ENCODE measurements at places on chromosomes 3 and 15.

GRCh38 chr3:1532935-1533606 lies 440.2 kb downstream of the CNTN6 start:
- no peak for DNase-seq

DNA sequence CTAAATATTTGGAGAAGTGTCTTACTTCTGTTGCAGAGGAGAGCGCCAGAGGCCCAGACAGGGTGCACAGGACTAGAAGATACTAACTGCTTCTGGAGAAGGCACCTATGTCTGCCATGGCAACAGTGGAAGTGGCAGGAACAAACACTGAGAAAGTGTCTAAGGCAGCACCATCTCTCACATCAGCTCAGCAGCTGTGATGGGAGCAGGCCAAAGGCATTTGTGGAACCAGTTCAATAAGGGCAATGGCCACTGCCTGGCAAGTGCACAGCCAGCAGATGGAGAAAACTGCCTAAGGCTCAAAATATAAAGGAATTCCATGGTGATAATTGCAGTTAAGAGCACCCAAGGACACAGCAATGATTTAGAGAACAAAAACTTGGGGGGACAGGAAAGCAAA lies 563.0 kb upstream of the CCDC54 start:
- peak; percentile 79 for DNase-seq

DNA sequence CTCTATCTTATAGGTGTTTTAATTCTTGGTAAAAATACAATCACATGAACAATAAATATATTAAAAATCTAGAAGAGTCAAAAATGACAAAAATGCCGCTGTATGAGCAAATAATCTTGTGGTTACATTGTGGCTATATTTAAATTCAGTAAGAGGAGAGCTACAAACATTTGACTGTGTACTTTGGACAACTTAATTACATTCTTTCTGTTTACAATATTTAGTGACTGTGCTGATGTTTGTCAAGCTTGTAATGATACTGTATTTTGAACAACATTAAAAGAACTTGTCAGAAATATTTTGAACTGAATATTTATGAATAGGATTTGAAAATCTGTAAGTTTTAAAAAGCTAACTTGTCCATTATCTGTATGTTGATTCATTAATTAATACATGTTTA lies 598.3 kb downstream of the SI start:
- DNase-seq: no peak

DNA sequence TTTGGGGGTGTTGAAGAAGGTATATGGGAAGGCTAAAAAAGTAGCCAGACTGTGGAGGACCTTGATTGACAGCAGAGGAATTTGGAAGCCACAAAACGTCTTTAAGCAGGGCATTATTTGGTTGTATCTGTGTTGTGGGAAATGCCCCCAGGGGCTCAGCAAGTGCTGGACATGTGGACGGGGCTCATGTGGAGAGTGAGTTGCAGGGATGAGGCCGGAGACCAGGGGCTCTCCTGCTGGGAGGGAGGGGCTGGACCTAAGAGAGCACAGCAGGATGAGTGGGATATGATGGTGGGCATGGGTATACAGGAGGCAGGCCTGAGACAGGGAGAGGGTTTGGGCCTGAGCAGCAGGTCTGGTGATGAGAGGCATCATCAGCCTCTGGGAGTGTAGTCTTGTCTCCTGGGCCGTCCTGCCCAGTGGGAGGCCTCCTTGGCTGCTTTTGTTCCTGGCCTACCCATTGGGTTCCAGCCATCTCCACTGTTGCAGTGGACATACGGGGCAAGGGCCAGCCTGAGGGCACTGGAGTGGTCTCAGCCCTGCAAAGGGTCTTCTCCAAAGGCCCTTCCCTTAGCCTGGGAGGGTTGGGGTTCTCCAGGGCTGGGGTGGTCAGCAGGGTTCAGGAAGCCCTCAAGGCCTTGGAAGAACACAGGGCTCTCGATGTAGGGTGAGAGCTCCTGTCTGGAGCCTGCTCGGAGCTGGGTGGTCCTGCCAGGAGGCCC lies 27.5 kb downstream of the ACAD9 start:
- DNase-seq: no peak

- DNase-seq: peak; percentile 19
These were observed 6.9 kb upstream of the SPG11 start for GRCh38 chr15:44670087-44670950.

GRCh38 chr3:100141586-100141985 lies 27.3 kb upstream of the FILIP1L start:
- no peak for DNase-seq

DNA sequence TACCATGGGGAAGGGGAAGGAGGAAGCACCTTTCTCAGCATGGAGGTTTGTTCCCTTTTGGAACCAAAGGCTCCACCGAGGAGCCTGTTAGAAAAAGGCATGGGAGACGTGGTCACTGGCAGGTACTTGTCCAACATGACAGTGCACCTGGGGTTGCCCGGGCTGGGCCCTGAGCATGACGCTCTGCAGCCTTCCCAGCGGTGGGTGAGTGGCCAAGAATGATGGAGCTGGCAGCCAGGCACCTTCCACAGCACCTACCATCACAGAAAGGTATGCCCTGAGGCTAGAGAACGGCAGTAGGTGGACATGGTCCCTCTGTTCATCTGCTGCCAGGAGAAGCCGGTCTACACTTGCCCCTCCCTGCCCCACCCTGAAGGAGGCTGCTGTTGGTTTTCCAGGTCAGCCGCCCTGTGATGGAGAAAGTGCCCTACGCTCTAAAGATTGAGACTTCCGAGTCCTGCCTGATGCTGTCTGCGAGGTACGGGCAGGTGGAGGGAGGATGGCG lies 29.0 kb upstream of the NR2C2 start:
- DNase-seq: no peak

DNA sequence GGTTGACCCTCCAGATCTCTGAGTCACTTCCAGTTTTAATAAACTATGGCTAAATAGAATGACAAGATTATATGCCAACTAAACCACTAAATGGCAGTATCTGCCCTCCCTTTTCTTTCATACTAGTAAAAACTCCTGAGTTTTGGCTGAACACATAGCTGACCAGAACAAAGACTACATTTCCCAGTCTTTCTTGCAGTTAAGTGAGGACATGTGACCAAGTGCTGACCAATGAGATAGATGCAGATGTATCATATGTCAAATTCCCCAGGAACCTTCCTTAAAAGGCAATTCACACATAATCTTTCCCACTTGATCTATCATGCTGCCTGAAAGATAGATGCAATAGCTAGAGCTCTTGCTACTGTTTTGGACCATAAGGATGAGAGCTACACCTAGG lies 191.3 kb downstream of the SHOX2 start:
- no peak for DNase-seq

- no peak for DNase-seq
These were observed 87.4 kb downstream of the ADAMTS9 start for GRCh38 chr3:64600246-64600950.

DNA sequence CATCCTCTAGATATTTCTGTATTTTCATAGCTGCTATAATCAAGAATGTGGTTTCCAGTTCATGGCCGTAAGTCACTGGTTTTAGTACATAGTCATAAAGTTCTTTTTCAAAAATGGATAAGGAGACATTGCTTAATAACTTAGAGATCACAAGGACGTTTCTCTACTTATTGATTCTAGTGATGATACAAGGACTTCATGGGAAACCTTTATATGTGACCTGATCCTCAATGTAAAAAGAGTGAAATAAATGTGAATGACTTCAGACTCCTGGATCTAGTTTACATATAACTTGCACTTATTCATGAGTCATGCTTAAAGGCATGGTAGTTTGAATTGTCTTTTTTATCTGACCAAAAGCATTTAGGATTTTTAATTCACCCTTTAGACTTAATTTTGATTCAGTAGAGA lies 35.2 kb downstream of the TSC22D2 start:
- no peak for DNase-seq

DNA sequence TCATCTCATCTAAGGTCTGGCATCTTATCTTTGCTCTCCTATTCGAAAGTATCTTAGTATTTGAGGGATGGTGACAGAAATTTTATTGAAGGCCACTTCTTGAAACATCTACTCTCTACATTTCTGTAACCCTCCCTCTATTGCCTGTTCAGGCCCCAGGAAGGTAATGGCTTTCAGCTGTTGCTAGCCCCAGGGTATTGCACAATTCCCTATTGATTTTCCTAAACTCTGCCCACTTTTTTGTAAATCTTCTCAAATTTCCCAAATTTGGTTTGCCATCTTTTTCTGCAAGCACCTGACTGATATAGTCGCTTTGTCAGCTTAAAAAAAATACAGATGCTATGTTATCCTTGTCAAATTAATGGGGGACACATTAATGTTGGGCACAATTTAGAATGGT lies 242.1 kb downstream of the RAP2B start:
- no peak for DNase-seq

- DNase-seq: peak; percentile 88
These were observed at the start of gene PXK for GRCh38 chr3:58332575-58333188. Gene PXK, plus strand, starts transcription at chr3:58332892. Its CDS starts 97 bp downstream, at chr3:58332989.

DNA sequence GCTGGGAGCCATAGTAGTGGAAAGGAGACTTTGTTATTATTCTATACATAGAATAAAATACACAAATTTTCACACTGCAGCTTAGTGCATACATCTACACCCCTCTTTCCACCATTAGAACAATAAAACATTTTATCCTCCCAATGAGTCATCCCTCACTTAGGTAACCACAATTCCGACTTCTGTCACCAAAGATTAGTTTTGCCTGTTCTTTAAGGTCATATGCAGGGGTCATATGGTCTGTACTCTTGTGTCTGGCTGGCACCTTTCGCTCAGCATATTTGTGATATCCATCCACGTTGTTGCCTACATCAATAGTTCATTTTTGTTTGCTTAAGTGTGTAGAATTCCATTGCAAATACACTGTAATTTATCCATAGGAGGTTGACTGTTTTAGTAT lies 399.4 kb downstream of the SHQ1 start:
- DNase-seq: no peak

DNA sequence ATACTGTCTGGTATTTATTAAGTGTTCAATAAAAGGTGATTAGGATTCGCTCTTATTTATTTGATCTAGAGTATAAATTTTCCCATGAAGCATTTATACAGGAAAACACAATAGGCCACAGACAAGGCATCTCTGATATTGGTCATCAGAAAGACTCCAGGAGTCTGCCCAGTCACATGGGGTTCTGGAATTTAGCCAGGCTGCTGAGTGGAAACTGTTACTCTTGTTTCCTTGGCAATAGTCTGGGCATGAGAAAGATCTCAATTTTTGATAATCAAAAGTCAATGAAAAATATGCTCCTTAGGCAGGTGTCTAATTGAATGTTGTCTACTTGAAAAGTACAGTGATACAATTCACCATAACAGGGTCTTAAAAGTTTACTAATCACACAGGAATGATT lies 161.2 kb downstream of the FRMD5 start:
- DNase-seq: peak; percentile 10

DNA sequence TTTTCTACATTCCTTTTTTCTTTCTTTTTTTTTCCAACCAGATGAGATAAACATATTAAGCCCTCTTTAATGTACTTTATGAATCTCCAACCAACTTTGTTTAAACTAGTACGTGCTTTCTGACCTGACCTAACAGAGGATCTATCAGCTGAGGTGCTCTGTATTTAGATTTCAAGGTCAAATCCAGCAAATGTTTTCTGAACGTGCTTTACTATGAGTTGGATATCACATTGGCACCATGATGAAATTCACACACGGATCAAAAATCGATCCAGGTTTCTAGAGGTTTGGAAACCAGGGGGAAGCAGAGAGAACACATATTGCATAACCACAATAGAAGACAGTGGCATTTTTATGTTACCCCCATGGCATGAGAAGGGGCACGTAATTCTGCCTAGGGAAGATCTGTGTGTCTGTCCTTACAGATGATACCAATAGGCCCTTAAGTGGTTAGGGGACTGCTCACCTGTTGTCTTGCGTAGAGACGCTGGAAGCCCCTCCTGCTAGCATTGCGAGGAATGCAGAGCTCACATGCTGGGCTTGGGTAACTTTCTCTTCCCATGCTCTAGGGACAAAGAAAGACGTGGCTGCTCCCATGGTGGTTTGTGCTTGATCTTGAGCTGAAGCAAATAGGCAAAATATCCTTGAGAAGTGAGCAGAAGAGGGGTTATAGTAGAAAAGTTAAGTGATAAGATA lies 59.3 kb upstream of the ABHD10 start:
- no peak for DNase-seq

GRCh38 chr3:52893723-52894122 lies 3.6 kb downstream of the STIMATE start:
- DNase-seq: no peak

GRCh38 chr3:64443546-64444381 lies 218.5 kb upstream of the PRICKLE2 start:
- DNase-seq: peak; percentile 92

GRCh38 chr15:98455904-98456303 lies 192.4 kb upstream of the IGF1R start:
- no peak for DNase-seq

- DNase-seq: no peak
These were observed 12.1 kb downstream of the SLC4A7 start for GRCh38 chr3:27471923-27472550.

DNA sequence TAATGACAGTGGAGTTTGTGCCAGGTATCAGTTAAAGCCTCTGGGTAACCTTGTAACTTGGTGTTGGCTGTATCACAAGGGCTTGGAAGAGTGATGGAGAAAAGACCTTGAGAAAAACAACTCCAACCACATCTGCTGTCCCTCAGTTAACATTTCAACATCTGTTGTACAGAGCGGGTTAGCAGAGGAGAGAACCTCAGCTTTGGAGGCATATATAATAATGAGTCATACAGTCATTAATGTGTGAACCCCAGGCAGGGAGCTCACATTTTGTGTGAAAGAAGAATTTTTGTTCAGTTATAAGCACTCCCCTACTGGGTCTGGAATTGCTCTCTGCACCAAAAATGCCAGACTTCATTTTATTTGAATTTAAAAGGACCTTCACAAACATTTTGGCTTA lies 439.5 kb downstream of the PDCD6IP start:
- no peak for DNase-seq

GRCh38 chr3:149908424-149908957 lies 62.2 kb downstream of the PFN2 start:
- DNase-seq: no peak

- no peak for DNase-seq
These were observed 147.5 kb downstream of the LRTM1 start for GRCh38 chr3:54780336-54780735.

DNA sequence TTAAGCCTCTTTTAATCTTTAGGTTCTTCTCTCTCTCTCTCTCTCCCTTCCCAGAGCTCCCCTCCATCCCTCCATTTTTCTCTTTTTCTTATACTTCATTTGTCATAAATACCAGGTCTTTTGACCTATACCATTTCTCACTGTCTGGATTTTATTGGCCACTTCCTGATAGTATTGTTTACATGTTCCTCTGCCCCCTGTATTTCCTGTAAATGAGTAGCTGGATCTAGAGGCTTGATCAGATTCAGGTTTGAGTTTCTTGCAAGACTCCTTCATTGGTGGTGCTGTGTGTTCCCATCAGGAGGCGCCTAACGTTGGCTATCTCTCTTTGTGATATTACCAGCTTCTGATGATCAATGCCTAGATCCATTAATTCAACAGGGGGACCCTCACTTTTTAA lies 42.2 kb downstream of the DAPK2 start:
- DNase-seq: no peak

- no peak for DNase-seq
These were observed 357.2 kb downstream of the ROBO1 start for GRCh38 chr3:79410617-79411016.
